COR-L47 (cell line): ENCODE measurements at places on chromosomes 11 and 22.

DNA sequence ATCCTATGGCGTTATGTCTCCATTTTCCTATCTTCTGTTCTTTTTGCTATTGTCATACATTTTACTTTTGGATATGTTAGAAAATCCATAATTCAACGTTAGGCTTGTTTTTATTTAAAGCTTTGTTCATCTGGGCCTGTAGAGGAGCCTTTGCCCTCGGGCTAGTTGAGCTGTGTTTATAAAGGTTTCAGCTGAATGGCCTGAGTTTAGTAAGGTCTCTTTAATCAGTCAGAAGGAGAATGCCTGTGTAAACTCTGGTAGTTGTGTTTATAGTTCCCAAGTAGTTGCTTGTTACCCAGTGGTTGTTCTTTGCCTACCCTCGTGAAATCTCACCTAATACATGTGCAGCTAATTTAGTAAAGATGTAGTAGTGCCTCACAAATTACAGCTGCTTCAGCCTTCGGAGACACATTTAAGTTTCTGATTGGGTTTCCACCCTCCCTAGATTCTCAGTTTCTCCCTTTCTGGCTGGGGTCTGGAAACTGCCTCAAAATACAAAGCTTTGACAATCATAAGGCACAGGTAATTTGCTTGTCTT lies 33.1 kb downstream of the MTMR3 start:
- DNase-seq: no peak

GRCh38 chr22:40309631-40310030 lies 36.7 kb upstream of the ADSL start:
- no peak for DNase-seq

DNA sequence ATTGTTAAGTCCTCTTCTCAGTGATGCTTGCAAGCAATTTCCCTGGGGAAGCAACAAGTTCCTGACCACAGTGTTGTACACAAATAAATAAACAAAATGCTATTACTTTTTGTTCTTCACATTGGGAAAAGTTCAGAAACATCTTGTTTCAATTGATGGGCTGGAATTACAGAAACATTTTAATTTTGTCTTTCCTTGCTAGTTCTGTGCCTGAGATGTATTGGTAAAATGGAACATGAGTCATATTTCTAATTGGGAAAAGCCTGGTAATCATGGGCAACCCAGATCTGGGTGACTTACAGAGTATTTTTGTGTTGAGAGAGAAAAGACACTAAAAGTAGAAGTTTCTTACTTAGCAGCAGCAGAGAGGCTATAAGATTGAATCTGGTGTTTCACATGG lies 576 bp upstream of the BLID start:
- no peak for DNase-seq

- no peak for DNase-seq
Observed at GRCh38 chr11:27456140-27456794, 16.3 kb downstream of the LGR4 start.

DNA sequence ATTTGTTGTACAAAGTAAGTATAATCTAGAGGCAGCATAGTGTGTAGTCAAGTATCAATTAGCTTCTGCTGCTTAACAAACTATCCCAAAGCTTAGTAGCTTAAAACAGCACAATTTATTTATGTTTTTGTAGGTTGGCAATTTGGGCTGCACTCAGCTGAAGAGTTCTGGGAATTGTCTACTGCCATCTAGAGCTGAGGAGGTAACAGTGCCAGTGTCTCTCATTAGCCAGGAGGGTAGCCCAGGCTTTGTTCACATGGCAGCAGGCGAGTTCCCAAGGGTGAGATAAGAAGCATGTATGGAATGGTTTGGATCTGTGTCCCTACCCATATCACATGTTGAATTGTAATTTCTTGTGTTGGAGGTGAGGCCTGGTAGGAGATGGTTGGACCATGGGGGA lies 45.8 kb upstream of the SLN start:
- DNase-seq: no peak
